ENCODE measurements at places on chromosomes 7 and 10.
A peak's percentile ranks its signal among the peaks of the same experiment; 100 is the strongest.

DNA sequence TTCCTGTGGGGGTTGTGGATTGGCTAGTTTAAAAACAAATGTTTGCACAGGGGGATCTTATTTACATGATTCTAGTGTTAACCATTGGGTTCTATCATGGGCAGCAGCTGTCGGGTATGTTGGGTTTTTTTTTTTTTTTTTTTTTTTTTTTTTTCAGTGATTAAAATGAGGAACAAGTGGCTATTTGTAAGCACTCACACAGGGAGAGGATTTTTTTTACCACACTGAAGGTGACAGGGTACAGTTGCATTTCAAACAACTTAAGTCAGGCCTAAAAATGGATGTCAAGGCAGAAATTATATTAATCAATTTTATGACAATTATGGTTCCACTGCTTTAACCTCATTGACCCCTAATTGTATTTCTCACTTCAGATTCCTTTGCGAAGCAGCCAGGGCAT, 92.8 kb downstream of the CD36 start:
- no peak for DNase-seq

DNA sequence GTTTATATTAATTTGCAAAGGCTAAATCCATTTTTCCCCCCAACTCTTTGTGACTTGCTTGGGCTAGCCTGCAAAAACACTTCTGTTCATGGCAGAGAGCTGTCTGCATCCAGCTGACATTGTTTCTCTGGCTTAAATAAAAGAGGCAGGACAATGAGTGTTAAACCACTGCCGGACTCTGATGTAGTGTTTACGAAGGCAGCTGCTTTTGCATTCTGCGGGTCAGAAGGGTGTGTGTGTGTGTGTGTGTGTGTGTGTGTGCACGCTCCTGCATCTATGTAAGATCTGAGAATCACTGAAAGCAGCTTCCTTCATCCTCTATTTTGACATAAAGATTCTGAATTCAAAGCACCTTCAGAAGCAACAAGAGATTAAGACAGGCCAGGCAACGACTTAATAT, 28.3 kb downstream of the NRP1 start:
- DNase-seq: no peak

DNA sequence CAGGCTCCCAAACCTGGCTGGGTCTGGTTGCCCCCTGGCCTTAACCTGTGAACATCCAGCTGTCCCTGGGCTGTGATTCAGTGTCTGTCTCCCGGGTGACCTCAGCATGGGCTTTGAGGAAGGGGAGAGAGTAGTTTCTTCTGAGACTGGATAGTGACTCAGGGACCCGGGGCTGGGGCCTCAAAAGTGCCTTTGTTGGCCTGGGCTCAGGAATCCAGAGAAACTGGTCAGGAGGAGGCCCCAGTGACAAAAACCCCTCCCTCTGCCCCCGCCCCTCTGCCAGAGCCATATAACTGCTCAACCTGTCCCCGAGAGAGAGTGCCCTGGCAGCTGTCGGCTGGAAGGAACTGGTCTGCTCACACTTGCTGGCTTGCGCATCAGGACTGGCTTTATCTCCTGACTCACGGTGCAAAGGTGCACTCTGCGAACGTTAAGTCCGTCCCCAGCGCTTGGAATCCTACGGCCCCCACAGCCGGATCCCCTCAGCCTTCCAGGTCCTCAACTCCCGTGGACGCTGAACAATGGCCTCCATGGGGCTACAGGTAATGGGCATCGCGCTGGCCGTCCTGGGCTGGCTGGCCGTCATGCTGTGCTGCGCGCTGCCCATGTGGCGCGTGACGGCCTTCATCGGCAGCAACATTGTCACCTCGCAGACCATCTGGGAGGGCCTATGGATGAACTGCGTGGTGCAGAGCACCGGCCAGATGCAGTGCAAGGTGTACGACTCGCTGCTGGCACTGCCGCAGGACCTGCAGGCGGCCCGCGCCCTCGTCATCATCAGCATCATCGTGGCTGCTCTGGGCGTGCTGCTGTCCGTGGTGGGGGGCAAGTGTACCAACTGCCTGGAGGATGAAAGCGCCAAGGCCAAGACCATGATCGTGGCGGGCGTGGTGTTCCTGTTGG, at the start of gene CLDN4:
TSS of gene CLDN4 (plus strand) at position 316 of the 903 bp plus-strand sequence. CDS start at position 522, 206 bp downstream.
- peak; percentile 93 for DNase-seq

GRCh38 chr10:131577178-131577555, 265.6 kb upstream of the TCERG1L start:
- DNase-seq: no peak

- DNase-seq: no peak
These were observed 43.1 kb downstream of the DENND2A start for GRCh38 chr7:140597428-140597949.

DNA sequence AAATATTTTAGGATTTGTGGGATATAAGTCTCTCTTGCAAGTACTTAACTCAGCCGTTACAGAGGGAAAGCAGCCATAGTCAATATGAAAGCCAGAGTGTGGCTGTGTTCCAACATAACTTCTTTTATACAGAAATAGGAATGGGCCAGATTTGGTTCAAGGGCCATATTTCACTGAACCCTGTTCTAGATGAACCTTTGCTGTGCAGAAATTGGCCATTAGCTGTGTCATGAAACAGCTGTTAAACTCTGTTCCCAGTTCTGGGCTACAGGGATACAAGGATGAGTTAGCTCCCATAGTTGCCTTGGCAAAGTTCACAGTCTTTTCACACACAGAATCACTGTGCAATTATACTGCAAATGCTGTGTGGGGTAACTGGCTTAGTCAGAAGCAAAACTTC, 213.9 kb upstream of the LRRN3 start:
- no peak for DNase-seq

DNA sequence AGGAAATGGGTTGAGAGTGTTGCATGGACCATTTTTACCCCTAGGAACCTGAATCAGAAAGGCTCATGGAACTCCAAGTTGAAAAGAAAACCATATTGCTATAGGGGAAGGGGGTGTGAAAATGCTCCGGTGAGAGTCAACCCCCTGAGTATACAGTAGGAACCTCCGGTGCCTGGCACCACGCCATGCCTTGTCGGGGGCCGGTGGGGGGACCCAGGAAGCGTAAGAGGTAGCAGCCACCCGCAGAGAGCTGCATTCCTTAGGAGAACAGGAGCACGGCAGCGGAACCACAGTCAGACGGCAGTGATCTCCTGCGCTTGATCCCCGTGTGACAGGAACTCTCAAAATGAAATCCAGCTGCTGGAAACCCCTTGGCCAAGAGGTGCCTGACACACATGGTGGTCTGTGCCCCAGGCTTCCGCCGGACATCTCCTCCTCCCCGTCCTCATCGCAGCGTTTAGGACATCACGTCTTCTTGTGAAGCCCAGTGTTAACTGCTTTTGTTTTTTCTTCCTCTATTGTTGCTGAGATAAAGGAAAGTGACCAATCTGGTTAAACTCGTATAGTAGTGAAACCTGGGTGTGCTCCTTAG, 186.8 kb downstream of the CELF2 start:
- DNase-seq: no peak
